Naive thymus-derived CD8-positive, alpha-beta T cell (primary cell): ENCODE measurements at places on chromosomes 6 and 20.

GRCh38 chr20:45254383-45255262 lies at the start of gene SLPI:
SLPI (minus strand) TSS chr20:45254564; CDS start chr20:45254543, 21 bp downstream.
- no peak for DNase-seq

DNA sequence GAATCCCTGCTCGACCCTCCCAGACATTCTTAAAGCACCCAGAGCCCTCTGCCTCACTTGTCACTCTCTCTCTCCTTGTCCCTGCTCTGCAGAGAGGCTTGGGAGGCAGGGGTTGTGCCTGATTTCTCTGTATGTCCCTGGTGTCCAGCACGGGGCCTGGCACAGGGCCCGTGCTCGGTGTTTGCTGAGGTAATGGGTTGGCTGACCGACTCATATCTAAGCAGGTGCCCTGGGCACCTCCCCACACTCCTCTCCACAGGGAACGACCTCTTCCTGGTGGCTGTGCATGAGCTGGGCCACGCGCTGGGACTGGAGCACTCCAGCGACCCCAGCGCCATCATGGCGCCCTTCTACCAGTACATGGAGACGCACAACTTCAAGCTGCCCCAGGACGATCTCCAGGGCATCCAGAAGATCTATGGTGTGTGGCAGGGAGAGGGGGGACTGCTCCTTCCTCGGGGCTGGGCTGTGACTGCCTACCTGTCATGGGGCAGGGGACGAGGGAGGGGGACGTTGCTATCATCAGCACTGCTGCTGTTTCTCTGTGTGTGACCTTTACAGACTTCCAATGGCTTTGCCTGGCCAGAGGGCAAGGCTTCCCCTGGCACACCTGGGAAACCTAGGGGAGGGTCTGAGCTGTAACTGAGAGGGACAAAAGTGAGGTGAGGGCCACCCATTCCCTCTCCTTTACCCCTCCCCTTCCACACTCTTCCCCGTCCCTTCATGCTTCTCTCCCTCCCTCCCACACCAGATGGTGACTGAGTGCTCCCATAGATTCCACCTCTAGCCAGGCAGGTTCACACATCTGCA lies 14.2 kb downstream of the MMP24OS start:
- no peak for DNase-seq

- no peak for DNase-seq
These were observed 374.1 kb downstream of the CD109 start for GRCh38 chr6:74070091-74070490.

DNA sequence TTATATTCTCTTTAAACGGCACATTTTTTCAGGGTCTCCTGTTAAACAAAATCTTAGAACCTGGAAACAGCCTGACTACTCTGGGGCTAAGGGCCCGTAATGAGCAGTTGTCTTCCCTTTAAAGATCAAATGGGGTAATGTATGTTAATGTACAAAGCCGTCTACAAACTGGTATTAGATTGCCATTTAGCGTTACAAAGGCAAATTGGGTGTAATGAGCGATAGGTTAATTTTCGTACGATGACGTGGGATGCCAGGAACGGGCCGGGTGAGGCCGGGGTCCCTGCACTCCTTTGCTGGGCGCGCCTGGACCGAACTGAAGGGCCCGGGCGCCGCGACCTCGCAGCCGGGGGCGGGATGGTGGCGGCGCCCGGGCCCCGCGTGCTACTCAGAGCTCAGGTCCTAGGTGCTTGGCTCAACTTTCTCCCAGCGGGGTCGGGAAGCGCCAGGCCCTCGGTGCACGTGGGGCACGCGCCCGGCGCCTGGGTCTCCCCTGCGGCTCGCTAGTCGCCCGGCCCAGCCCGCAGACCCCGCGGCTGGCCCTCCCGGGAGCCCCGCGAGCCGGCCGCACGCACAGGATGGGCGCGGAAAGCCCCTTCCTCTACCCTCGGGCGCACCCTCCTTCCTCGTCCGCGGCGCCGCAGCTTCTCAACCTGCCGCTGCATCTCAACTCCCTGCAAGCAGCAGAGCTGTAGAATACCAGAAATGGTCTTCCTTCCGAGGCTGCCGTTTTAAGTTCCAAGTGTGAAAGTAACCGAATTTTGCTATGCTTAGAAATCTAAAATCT lies 5.9 kb downstream of the NKX2-4 start:
- DNase-seq: peak; percentile 10

DNA sequence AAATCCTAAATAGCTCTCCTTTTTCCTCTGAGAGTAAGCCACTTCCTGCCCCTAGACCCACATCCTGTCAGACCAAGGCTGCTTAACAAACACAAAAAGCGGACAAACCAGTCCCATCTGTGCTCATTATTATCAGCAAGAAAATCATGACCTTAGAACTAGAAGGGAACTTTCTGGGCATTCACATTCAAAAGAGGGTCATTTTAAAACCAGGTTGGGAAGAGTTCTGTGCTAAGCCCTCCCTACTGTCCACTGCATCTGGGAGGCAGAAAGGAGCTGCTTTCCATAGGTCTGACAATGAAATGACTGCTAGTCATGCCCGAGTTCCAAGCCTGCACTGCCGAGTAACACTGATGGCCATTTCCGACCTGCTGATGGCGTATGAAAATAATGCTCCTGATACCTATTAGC lies 15.4 kb downstream of the EZR start:
- peak; percentile 45 for DNase-seq

GRCh38 chr20:25021336-25021735 lies 28.8 kb upstream of the APMAP start:
- DNase-seq: no peak
